Lung (tissue), 17 donors: ENCODE measurements at places on chromosomes 7 and 10. TPM values are rescaled to one million over a fixed set of nuclear protein-coding genes. Genes with fewer than 3 reads are reported as not detected.

DNA sequence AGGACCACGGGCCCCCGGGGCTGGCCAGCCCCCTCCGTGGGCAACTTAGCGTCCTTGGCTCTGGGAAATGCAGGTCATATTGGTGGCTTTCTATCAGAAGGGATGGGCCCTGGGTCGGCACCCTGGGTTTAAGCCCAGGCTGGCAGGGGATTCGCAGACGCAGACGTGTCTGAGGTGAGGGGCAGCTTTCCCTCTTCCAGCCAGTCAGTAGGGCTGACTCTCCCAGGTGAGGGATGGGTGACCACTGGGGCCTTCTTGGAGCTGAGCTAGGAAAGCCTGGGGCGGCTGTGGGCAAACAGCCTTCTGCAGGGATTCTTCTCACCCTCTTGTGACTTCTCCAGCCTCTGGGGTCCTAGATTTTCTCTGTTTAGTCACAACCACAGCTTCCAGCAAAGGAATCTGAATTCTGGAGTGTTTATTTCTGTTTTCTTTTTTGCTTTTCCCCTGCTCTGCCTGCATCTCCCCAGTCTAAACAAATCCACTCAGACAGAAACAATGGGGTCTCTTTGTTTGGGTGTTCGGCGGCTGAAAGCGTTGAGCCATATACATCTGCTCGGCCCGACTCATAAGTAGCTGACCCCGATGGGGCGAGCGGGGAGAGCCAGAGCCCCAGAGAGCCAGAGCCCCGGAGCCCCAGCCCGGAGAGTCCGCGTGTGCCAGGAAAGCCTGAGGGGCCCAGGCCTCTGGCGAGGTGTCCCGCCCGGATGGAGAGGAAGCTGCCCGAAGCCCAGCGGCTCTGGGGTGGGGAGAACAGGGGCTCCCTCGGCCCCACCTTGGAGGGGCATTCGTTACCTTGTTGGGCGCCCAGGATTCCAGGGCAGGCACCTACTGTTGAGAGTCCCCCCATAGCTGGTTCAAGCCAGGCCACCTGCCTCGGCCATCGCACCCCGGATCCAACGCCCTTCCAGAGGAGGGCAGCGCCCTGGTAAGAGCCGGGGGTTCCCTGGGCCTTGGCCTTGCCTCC lies 2.0 kb downstream of the MNX1 start:
- DNase-seq, result no peak

Gene HOXA11
- not detected for polyA plus RNA-seq

- peak; percentile 81 for DNase-seq
Measured at GRCh38 chr7:37284805-37285231, 163.8 kb downstream of the ELMO1 start.

Gene RAPGEF5
- polyA plus RNA-seq, result 35.8 TPM

- no peak for DNase-seq
Measured at GRCh38 chr7:63028376-63029206, 970.1 kb upstream of the ZNF722 start.
